ENCODE measurements at places on chromosomes 11 and 22.
A peak's percentile ranks its signal among the peaks of the same experiment; 100 is the strongest.

DNA sequence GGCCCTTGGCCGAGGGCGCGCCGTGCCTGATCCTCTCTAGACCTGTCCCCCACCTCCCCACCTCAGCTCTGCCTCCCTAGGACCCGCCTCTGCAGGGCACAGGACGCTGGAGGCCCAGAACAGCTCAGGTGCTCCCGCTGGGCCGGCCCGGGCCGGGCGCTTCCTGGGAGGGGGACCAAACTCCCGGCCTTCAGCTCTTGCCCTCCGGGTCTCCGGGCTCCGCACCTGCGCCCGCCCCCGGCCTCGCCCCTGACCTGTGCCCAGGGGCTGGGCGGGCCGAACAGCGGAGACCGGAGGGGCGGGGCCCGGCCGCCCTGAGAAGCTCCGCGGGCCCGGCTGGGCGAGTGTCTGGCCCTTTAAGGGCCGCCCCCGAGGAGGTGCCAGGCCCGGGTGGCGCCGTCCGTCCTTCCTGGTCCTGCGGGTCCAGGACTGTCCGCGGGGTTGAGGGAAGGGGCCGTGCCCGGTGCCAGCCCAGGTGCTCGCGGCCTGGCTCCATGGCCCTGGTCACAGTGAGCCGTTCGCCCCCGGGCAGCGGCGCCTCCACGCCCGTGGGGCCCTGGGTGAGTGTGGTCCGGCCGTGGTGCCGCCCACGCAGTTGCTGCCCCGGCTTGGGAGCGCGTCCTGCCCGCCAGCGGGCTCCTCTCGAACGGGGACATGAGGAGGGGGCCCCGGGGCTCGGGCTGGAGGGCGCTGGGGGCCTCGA lies at the start of gene SSH3:
Gene SSH3 (plus strand): TSS at position 399 of the 703 bp plus-strand sequence. CDS start 96 bp downstream, at position 495.
- no peak for DNase-seq

DNA sequence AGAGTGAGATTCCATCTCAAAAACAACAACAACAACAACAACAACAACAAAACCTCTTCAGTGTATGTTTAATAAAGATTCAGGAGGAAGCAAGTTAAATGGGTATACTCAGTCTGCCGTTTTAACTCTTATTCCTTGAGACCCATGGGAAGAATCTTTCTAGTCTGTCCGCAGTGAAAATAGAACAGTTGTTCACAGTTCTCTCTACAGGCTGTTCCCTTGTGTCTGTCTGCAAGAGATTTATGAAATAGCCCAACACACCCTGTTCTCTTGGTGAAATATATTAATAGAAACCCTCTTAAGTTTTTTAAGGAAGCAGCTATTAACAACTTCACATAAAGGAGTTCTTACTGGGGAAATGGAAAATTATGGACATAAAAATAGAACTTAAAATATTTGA lies 682.2 kb upstream of the RAG2 start:
- no peak for DNase-seq

- no peak for DNase-seq
These were observed 60.0 kb upstream of the PLET1 start for GRCh38 chr11:112320668-112321067.

DNA sequence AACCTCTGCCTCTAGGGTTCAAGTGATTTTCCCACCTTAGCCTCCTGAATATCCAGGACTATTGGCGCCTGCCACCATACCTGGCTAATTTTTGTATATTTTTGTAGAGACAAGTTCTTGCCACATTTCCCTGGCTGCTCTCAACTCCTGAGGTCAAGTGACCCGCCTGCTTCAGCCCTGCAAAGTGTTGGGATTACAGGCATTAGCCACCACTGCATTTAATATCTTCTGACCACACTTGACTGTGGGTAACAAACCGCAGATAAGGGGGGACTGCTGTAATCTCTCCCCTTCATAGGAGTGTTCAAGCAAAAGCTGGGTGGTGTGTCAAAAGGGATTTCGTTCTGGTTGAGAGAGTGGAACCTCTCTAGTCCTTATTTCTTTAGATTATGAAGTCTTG lies 53.4 kb downstream of the GRAMD1B start:
- no peak for DNase-seq

DNA sequence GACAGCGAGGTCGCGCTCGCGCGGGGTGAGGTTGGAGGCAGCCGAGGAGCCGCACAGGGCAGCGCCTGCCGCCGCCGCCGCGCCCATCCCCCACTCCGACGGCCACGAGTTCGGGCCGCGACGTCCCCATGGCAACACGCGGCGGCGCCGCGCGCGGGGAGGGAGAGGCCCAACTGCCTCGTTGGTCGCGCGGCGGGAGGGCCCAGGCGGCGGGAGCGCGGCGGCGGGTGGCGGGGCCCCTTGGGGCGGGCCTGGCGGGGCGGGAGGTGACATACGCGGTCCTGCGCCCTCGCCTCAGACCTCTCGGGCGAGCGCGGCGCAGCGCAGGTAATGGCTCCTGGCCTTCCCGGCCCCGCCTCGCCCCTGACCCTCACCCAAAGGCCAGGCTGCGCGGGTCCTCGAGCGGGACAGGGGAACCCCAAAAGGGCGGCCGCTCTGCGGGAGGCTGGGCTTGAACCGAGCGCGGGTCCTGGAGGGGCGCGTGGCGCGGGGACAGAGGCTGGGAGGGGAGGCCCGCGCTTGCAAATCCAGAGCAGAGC lies at the start of gene DEUP1:
Gene DEUP1 (plus strand): TSS at position 297 of the 539 bp plus-strand sequence. CDS start 1,518 bp downstream, outside the sequence.
- DNase-seq, result no peak

GRCh38 chr11:69962152-69962551 lies 116.0 kb upstream of the ANO1 start:
- no peak for DNase-seq

DNA sequence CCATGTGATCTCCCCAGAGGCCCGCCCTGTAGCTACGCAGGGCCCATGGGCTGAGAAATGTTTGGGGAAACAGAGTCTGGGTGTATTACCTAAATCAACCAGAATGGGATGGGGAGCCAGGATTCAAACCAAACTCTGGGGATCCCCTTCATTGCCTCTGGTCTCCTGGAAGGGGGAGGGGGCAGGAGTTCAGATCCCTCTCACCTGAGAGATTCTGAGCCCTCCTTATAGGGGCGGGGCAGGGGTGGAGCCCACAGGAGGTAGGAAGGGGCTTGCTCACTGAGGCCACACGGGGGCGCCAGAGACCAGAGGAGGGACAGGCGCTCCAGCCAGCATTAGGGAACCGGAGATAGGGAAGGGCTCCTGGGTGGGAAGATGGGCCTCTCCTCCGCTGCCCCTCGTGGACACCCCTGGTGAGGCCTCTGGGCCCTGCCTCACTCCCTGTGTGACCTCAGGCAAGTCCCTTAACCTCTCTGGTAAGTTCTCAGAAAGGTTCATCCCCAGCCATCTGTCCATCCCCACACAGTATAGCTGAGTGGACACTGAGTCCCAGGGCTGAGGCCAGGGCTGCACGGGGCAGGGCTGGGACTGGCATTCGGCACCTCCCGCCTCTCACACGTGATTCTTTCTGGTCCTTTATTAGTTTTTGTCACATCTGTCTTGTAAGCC lies 2.7 kb upstream of the CDC42BPG start:
- peak; percentile 95 for DNase-seq

- peak; percentile 69 for DNase-seq
These were observed at the start of the genes RIBC2 and SMC1B for GRCh38 chr22:45413368-45414211. TSS of gene RIBC2 (plus strand) at chr22:45413693. CDS start at chr22:45413887, 194 bp downstream. TSS of gene SMC1B (minus strand) at chr22:45413599. CDS start at chr22:45413567, 32 bp downstream.

DNA sequence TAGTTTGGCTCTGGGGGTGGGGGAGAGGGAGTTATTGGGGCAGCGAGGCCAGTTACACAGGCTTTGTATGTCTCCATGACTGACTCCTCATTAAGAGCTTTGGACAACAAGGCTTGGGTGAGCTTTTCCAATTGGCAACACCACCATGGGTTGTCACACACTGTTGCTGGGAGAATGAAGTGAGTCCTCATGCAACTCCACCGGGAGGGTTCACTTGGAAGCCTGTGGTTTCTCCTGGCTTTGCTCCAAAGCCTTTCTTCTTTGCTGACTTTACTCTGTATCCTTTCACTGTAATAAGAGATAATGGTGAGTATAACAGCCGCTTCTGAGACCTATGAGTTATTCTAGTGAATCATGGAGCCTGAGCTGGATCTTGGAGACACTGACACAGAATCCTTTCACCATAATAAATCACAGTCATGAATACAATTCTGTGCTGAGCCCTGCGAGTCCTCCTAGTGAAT lies 24.9 kb downstream of the EIF3F start:
- no peak for DNase-seq

- no peak for DNase-seq
These were observed 175.3 kb upstream of the SESN3 start for GRCh38 chr11:95406271-95406670.

DNA sequence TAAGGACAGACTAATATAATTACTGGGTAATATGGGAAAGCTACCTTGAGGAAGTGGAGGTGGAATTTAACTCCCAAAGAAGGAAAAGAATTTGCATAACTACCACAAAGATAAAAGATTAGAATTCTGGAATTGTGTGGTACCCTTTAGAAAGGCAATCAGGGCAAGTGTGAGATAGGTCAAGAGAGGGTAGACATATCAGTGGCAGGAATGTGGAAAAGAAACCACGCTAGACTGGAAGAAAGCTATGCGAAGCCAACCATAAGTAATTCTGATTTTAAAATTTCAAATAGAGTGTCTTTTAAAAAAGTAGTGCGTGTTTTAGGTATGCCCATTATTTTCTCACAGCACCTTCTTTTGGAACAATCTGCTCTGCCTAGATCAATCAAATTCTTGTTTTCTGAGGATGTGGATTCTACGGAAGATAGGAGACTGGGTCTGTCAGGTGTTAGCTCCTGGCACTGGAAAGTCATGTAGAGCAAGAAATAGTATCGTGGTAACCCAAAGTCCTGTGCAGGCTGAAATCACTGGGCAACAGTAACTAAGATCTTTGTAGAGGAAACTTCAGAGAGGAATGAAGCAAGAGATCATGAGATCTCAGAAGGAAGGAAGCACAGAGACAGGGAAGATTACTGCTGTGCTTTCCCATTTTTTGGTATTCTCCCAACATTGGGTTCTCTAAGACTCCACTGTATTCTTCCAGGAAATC lies 111.3 kb upstream of the MTMR2 start:
- DNase-seq, result no peak

DNA sequence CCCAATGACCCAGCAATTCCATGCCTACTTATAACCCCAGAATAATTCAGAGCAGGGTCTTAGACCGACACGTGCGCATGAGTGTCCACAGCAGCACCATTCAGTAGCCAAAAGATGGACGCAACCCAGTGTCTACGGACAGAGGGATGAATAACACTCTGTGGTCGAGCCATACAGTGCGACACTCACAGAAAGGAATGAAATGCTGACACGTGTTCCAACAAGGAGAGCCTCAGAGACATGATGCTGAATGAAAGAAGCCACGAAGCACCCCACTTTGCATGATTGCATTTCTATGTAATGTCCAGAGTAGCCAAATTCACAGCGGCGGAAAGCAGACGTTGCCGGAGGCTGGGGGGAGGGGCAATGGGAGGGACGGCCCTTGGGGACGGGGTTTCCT lies 134.4 kb downstream of the CTTN start:
- DNase-seq, result no peak
